ENCODE measurements at places on chromosomes 4 and X. TPM values are rescaled to one million over a fixed set of nuclear protein-coding genes. Genes with fewer than 3 reads are reported as not detected.

The SHROOM3 gene
- total RNA-seq = under 0.01 TPM

The ADH6 gene
- not detected for total RNA-seq

The PLK4 gene
- total RNA-seq = 3.6 TPM

DNA sequence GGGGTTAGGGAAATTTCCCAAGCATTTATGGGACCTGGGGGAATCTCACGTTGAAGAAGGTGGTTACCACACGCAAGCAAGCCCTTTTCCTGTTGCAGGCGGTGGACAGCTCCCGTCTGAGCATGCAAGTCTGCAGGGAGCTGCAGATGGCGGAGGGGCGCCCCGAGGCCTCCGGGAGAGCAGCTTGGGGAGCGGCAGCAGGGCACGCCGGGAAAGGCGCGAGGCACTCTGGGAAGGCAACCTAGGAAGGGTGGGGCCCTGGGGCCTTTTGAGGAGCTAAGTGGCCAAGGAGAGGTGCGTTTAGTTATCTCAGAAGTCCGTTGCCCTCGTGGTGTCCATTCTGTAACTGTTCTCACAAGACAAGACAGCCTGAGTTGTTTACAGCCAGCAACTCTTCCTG is 57.0 kb upstream of the SLC25A4 start:
- no peak for DNase-seq

GRCh38 chrX:29308726-29309125 is 721.5 kb downstream of the IL1RAPL1 start:
- no peak for DNase-seq

DNA sequence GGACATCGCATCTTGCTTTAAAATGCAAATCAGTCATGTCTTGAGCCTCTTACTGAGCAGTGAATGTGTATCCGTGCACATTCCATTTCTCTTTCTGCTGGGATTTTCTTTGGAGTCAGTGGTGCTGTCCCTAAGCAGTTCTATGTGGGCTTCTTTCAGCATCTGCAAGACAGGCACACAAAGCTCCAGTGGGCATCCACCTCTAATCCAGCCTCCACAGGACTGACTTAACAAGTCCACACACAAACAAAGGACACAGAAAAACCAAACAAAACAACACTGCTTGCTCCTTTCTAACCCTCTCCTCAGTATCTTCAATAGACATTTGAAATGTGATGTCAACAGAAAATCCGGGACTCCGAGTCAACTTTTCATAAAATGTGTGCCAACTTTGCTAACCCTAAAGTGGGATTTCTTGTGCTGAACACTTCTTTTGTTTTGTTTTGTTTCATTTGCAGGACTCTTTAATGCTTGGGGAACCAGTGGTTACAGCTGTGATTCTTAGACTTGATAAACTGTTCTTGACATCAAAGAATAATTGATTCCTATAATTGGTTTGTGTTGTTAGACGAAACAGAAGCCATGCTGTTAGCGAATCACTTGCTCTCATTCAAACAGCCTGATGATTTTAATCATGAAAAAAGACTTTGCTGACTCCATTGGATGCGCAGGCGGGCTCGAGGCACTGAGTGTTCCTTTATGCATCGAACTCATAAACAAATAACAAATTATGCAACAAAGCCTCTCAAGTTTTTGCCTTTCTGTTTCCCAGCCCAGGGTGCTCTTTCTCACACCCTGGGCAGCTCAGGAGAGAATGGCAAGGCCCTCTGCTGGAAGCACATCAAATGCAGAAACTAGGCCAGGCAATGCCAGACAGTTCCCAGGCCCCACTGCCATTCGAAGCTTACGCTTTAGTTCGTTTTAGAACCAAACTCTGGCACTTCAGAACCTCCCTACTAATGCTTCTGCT is 20.1 kb downstream of the ETNPPL start:
- DNase-seq = no peak

Measured in lung microvascular endothelial cell (primary cell).